ENCODE measurements at places on chromosomes 5 and 9.
A peak's percentile ranks its signal among the peaks of the same experiment; 100 is the strongest.

DNA sequence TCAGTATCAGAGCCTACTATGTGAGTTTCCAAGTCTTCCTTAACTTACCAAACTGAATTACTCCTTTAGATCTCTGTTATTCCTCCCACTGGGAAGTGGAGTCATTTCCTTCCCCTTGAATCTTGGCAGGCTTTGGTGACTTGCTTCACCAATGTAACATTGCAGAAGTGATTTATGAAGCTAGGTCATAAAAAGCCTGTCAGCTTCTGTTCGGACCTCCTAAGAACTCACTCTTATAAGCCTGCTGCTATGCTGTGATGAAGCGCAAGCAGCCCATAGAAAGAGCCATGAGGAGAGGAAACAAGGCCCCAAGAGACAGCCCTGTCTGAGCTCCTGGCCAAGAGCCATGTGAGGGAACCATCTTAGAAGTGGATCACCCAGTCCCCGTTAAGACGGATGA is 14.2 kb upstream of the FOXB2 start:
- DNase-seq: no peak

DNA sequence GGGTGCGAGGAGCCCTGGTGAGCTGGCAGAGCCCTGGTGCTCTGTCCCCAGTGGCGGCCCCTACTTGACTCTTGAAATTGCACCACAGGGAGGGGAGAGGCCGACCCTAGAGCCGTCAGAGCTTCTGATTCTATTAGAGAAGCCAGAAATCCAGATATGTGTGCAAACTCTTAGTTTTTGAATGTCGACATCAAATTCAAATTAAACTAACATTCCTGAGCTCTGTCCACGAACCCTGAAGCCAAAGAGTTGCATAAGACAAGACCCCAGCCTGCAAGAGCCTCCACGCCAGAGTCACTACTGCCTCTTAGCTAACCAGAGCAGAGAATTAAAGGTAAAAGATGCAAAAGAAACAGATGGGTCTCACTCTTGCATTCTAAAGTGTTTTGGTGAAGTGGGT is 29.8 kb upstream of the MSX2 start:
- DNase-seq: no peak

- no peak for DNase-seq
These were observed 140.0 kb downstream of the SAXO1 start for GRCh38 chr9:18893046-18893445.

- no peak for DNase-seq
These were observed 9.0 kb downstream of the CDH12 start for GRCh38 chr5:22844155-22844554.

- DNase-seq: no peak
These were observed 54.2 kb downstream of the KLF4 start for GRCh38 chr9:107435415-107435814.

DNA sequence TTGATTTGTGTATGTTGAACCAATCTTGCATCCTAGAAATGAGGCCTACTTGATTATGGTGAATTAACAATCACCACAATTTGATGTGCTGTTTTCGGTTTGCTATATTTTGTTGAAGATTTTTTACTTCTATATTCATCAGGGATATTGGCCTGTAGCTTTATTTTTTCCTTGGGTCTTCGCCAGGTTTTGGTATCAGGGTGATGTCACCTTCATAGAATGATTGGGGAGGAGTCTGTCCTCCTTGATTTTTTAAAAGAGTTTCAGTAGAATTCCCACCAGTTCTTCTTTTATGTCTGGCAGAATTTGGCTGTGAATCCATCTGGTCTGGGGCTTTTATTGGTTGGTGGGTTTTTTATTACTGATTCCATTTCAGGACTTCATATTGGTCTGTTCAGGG is 115.2 kb downstream of the CPLANE1 start:
- no peak for DNase-seq

- DNase-seq: no peak
These were observed 27.4 kb downstream of the QRFP start for GRCh38 chr9:130869250-130869649.

GRCh38 chr5:25362799-25363198 is 718.0 kb upstream of the CDH10 start:
- DNase-seq: no peak

DNA sequence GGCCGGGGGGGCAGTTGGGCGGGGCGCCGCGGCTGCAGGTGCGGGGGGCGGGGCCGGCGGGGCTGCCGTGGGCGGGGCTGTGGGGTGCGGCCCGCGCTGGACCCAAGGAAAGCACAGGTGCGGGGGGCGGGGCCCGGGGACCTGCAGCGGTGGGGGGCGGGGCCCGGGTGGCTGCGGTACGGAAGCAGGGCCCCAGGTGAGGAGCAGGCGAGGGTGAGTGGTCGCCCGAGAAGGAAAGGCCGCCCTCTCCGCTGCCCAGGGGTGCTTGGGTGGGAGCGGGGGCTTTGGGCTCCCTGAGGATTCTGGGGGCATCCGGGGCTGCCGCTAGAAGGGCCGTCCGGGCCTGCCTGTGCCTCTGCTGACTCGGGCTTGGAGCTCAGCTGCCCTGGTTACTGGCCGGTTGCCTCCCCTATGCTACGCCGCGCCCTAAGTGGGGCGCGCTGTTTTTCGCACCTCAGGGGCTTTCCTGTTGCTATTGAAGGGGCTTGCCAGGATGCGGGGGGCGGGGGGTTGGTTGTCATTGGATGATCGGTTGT is 767 bp downstream of the RALGPS1 start:
- peak; percentile 19 for DNase-seq

DNA sequence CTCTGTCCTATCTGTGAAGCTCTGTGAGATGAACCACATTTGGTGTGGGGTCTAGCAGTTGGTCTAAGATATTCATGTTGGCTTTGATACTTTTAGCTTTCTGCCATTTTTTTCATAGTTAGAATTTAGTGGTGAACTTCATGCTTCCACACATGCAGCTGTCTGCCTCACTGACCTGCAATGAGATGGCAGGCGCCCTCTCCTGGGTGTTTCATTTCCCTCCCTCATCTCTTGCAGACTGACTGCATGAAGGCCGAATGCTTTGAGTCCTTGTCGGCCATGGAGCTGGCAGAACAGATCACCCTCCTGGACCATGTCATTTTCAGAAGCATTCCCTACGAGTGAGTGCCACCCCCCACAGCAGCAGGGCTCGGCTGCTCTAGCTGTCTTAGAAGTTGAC is 26.1 kb upstream of the CKMT2 start:
- DNase-seq: no peak

DNA sequence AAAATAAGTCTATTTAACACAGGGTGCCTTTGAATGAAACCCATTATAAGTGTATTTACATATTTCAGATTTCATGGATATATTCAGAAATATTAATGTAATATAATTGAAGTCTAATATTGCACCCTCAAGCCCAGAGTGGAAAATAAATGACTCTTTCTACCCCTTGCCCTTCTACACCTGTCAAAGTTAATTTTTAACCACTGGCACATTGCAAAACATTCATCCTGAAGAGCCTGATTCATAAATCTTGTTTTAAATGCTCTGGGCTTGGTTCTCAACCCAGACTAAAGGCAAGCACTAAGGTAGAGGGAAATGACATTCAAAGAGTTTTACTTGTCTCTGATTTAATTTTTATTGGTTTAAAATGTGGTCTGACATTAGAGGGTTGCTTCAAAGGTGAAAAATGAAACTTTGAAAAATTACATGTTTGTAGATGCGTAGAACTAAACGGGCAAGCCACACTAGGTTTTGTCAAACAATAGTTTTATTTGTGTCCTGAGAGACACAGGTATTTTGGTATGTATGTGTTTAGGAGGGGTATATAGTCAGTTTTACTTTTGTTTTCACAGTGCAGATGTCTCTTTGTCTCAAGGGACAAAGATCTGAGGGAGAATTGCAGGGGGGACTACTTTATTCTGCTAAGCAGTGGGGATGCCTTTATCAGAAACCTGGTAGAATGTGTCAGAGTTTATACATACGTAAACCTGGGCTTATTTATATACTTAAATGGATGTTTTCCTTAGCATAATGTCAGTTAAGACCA is 69.7 kb downstream of the PIK3R1 start:
- DNase-seq: no peak

GRCh38 chr9:91825422-91825821 is 124.6 kb downstream of the ROR2 start:
- no peak for DNase-seq

DNA sequence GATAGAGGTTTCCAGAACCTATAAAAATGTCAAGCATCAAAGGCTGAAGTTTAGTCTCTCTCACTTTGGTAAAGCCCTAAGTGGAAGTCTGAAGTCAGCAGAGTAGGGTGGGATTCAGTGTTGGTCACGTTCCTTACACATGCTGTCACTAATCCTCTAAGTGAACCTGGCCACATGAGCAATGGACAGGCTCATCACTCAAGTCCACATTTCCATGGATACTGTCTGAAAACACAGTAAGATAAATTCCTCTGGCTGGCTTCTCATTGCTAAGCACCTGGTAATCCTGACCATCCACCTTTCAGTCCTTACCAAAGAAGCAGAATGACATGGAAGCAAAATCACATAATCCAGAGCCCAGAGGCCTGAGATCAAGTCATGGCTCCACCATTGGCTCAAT is 43.8 kb downstream of the GNA14 start:
- DNase-seq: no peak

- DNase-seq: no peak
These were observed 497.1 kb downstream of the NFIB start for GRCh38 chr9:13816837-13817236.

- DNase-seq: no peak
These were observed 507 bp downstream of the CTNND2 start for GRCh38 chr5:11903614-11904264.

DNA sequence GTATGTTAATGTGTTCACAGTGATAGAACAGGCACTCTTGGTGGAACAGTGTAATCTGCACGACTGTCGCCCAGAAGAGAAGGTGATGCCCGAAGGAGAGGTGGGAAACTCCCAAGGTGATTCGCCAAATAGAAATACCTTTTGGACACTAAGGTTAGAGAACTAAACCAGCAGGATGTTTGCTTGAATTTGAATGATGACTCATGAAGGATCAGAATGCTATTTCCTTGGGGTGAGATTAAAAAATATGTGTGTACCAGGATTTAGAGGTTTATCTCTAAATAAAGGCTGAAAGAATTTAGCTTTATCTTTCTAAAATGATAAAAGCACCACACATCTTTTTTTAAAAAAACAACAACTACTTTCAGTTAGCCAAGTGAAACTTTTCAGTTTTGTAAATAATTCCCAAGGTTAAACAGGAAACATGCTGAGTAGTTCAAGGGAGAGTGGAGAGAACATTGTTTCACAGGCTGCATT is 297.4 kb upstream of the TAS2R1 start:
- DNase-seq: no peak

Data from stimulated activated CD4-positive, alpha-beta T cell treated with anti-CD3 and anti-CD28 coated beads, TNF-alpha, amount 100 ng/mL, for 1 hour (primary cell).